ENCODE measurements at places on chromosomes 4 and X. TPM values are rescaled to one million over a fixed set of nuclear protein-coding genes. Genes with fewer than 3 reads are reported as not detected.
A peak's percentile ranks its signal among the peaks of the same experiment; 100 is the strongest.

- no peak for DNase-seq
Measured at GRCh38 chr4:15031993-15032675, 29.9 kb downstream of the CPEB2 start.

DNA sequence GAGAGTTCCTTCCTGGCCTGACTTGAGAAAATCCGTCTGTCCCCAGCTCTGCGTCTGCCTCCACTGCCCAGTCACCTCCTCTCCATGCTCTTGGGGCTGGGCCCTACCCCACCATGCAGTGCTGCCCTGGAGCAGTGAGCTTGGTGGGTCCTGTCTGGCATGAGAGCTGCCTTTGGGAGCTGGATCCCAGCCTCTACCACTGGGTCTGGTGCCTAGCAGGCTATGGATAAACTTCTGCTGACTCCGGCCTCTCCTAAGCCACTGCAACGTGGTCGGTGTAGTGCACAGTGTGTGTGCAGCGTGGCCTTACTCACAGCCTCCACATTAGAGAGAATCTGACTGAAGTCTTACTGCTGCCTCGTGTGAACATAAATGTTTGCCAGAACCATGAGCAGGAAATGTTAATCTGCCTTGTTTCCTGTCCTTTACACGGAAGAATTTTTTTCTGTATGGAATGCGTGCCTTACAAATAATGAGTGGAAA lies 47.6 kb downstream of the HTT start:
- DNase-seq = peak; percentile 68

GRCh38 chr4:2289955-2290333 lies 28.0 kb upstream of the MXD4 start:
- DNase-seq = no peak

- DNase-seq = no peak
Measured at GRCh38 chr4:147862043-147862692, 130.3 kb downstream of the ARHGAP10 start.

DNA sequence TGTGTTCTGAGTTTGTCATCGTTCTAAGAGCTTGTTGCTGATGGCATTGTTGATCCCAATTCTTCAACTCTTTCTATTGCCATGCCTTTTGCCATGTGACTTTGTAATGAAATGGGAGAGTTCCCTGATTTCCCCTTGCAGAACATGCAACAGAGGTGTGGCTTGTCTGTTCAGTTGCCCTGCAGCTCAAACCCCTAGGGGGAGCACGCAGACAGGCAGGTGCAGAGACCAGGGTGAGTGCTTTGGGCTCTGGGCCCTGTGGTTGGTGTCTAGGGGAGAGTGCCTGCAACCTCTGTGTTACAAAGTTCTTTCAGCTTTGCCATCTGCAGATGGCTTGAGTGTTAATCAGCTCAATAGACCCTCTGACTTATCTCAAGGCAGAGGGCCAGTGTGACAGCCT lies 332.7 kb downstream of the MID1IP1 start:
- DNase-seq = no peak

- no peak for DNase-seq
Measured at GRCh38 chr4:110733901-110734300, 111.0 kb upstream of the PITX2 start.

- no peak for DNase-seq
Measured at GRCh38 chrX:68795741-68796140, 33.1 kb upstream of the EFNB1 start.

GRCh38 chrX:103234869-103235268 lies 20.0 kb downstream of the BEX4 start:
- DNase-seq = no peak

DNA sequence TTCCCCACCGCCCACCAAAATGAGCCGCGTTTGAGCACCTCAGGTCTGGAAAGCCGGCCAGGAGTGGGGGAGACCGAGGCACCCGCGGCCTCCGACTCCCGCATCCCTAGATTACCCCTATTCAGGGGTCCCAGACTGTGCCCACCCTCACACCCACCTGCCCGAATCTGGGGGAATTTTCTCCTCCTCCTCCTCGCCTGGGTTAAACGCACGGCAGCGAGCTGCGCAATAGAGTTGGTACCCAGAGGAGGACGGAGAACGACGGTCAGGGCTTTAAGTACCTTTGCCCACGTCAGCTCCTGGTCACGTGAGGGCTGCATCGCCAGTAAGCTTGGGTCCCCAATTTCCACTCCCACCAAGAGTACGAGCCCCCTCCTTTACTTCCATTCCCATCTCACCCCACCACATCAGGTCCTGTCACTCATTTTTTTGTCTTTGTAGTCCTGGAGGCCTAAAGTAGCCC lies at the start of gene ARMCX2:
TSS of gene ARMCX2 (minus strand) at position 250 of the 463 bp plus-strand sequence. CDS start 2,262 bp downstream, outside the sequence.
- peak; percentile 84 for DNase-seq

GRCh38 chrX:126551306-126551705 lies 1.3 kb downstream of the DCAF12L1 start:
- DNase-seq = no peak

DNA sequence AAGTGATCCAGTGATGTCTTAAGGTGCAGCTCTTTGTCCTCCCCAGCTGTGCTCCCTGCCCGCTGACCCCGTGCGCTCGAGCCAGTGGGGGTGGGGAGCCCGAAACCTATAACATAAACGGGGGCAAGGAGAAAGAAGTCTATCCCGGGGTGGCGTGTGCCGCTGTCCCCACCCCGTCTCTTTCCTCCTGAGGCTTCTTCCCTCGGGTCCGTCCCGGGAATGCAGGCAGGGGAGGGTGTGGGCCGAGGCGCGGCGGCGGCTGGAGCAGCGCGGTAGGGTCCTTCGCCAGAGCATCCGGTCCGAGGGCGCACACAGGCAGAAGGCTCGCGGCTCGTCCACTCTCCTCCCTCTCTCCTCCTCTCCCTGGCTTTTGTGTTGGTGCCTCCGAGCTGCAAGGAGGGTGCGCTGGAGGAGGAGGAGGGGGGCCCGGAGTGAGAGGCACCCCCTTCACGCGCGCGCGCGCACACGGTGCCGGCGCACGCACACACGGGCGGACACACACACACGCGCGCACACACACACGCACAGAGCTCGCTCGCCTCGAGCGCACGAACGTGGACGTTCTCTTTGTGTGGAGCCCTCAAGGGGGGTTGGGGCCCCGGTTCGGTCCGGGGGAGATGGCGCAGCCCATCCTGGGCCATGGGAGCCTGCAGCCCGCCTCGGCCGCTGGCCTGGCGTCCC lies at the start of gene RAB33A:
TSS of gene RAB33A (plus strand) at position 517 of the 681 bp plus-strand sequence. CDS start at position 618, 101 bp downstream.
- DNase-seq = peak; percentile 42

DNA sequence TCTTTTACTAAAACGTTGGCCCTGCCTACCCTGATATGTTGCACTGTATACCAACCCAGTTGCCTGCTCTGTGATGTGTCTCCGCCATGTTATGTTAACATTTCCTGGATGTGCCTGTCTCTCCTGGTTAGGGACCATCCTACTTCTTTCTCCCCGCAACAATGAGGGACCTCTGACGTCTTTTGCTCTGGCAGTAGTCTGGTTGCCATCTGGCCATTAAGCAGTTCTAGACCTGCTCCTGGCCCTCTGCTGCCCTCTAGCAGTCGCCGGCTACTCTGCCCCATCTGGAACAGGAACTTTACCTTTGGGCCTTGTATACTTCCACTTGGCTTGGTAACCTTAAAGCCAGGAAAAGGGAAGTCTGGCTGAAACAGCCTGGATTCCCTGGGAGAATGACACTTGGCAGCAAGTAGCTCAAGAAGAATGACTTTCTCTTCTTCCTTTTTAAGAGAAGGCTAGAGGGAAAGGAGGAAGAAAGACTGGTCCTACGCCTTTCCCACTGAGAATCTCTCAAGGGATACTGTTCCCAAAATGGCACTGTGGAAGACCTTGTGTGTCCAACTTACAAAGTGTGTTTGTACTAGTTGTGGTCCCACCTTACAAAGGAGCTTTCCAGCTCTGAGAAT lies 63.5 kb downstream of the GPC3 start:
- no peak for DNase-seq

- no peak for DNase-seq
Measured at GRCh38 chr4:19838858-19839257, 412.8 kb upstream of the SLIT2 start.

DNA sequence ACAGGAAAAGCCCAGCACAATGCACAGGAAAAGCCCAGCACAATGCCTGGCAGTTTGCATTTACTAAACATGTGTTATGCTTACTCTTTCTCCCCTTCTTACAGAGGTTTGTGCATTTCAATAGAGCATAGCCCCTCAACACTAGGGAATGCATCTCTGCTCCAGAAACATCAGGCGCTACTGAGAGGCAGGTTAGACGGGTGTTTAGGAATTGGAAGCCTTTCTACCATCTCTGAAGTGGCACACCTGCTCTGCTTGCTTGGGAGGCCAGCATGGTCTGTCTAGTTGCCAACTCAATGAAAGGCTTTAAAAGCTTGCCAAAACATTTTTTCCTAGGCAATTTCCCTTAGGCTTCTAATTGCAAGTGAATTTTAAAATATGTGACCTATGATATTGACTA lies 55.7 kb downstream of the GRID2 start:
- DNase-seq = no peak

DNA sequence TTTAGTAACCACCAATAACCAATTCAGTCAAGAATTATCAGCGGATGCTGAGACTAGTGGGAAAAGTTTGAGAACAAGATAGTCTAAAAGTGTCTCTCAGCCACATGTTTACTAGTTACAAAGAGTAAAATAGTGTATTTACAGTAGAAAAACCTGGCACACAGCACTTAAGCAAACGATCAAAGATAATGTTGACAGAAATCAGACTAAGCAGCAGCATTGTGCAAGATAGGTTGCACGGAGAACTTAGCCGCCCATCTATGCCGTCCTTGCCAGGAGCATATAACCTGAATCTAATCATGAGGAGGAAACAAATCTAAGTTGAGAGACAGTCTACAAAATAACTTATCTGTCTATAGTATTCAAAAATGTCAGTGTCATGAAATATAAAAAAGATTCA lies 35.3 kb downstream of the KLHL5 start:
- no peak for DNase-seq

DNA sequence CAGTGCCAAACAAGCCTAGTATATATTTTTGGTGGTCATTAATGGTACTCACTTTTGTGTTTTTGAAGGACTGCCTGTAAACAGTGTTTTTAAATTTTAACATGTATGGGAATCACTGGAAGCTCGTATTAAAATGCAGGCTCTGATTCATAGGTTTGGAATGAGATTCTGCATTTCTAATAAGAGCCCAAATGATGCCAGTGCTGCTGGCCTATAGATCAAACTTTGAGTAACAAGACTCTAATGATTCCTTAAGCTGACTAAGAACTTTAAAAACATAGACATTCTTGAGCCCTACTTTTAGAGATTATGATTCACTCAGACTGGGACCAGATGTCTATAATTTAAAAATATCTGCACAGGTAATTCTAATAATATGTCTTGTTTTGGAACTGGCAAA lies 823.2 kb upstream of the LCORL start:
- no peak for DNase-seq

DNA sequence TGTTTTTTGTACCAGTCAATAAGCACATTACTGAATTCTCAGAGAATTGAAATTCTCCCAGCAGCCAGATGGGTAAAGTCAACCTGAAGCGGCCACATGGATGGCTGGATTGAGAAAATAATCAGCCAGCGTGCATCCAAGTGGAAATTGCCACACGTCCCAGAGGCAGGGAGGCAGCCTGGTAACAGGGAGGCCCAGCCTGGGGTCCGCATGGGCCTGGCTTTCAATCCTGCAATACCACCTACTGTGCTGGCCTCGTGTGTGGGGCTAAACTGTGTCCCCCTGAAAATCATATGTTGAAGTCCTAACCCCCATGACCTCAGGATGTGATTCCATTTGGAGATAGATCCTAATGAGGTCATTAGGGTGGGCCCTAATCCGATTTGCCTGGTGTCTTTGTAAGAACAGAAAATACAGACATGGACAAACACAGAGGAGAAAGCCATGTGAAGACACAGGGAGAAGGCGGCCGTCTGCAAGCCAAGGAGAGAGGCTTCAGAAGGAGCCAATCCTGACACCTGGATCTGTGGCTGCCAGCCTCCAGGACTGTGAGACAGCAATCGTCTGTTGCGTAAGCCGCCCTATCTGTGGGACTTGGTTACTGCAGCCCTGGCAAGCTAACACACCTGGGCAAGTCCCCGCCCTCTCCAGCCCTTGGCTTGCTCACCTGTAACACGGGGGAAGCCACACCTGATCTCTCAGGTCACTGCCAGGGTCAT lies 90.3 kb downstream of the JAKMIP1 start:
- DNase-seq = no peak

DNA sequence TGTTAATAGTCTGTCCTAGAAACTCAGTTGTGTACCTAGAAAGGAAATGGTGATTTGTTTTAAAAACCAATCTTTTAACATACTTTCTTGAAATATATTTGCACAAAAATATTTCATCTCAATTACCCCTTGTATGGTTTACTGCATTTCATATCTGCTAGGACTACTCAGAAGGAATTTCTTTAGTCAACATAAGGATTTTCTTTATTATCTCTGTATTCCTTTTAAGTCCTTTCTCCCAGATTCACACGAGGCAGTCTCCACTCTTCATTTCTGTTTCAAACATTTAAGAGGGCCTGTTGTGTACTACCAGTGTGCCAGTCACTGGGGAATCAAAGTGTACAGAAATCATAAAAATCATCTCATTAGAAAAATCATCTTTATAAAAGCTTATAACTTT lies 28.8 kb downstream of the NFKB1 start:
- DNase-seq = no peak

DNA sequence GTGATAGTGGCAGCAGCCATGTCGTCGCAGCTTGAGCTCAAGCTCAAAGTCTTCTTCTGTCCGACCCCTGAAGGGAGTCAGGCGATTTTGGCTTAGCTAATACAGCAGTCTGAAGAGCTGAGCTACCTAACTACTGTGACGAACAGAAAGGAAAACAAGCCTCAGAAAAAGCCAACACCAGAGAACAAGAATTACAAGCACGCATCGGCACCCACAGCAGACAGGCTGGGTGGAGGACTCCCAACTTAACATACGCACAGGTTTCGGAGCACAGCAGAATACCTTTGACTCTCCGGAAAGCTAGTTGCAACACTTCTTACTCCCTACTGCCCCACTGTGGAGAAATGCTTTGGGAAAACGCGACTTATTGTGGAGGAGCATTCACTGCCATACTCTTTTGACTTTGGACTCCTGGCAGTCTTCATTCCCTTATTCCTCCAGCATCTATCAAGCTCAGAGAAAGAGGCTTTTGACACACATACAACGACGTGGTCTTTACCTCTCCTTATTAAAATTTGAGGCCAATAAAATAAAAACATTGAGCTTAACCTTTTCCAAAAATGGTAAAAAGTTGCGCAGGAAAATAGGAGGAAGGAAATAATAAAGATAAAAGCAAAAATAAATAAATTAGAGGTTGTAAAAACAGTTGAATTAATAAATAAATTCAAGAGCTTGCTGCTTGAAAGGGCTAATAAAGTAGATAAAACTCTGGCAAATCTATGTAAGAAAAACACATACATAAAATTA lies 41.3 kb upstream of the GPC3 start:
- peak; percentile 61 for DNase-seq

GRCh38 chr4:44679060-44679459 lies 840 bp downstream of the GUF1 start:
- peak; percentile 5 for DNase-seq

The HTN1 gene
- polyA plus RNA-seq = not detected

The STARD8 gene
- 19.4 TPM for polyA plus RNA-seq

The KLB gene
- 0.06 TPM for polyA plus RNA-seq

The MAGEB5 gene
- not detected for polyA plus RNA-seq

The ZAR1 gene
- not detected for polyA plus RNA-seq

The LIAS gene
- polyA plus RNA-seq = 8.6 TPM

The MID1 gene
- 5.2 TPM for polyA plus RNA-seq

The DCK gene
- 5.3 TPM for polyA plus RNA-seq
